ENCODE measurements at places on chromosomes 13 and 19.

DNA sequence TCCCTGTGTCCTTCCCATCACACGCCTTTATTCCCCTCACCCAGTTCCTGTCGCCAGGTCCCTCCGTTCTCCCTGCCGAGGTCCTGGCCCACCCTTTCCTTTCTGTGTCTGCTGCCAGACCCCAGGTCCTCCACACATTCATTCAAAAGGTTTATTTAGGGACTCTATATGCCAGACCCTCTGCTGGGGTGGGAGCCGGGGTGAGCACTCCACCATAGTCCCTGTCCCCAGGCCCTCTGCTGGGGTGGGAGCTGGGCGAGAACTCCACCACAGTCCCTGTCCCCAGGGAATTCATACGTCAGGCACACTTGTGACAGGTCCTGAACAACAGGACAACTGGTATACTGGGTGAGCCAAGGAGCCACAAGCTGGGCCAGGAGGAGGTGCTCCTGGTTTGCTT is 34.4 kb upstream of the TUBGCP3 start:
- no peak for DNase-seq

DNA sequence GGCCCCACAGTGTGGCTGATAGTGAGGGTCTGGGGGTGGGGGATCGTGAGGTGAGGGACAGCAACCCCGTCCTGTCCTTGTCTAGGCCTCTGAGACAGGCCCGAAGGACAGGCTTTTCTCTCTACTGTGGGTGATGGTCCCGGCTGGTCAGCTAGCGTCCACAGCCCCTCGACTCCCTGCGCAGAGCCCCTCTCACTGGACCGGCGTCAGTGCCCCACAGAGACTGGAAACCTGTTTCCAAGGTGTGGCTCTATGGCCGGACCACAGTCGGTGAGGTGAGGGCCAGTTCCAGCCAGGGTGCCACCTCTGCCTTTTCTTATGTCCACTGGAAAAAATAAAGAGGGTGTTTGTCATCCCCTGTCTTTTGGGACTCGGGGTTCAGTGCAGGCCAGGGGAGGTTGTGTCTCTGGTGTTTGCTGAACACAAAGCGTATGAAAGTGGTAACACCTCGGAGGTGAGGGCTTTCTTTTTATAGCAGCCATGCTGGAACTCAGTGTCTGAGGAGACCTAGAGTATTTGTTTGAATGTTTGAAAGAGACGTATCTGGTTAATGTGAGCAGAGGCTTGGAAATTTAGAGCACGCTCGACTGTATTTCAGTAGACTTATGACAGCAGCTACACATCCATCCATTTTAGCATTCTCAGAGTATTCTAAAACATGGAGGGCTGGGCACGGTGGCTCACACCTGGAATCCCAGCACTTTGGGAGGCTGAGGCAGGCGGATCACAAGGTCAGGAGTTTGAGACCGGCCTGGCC is 22.8 kb downstream of the ATP11A start:
- DNase-seq, result no peak

DNA sequence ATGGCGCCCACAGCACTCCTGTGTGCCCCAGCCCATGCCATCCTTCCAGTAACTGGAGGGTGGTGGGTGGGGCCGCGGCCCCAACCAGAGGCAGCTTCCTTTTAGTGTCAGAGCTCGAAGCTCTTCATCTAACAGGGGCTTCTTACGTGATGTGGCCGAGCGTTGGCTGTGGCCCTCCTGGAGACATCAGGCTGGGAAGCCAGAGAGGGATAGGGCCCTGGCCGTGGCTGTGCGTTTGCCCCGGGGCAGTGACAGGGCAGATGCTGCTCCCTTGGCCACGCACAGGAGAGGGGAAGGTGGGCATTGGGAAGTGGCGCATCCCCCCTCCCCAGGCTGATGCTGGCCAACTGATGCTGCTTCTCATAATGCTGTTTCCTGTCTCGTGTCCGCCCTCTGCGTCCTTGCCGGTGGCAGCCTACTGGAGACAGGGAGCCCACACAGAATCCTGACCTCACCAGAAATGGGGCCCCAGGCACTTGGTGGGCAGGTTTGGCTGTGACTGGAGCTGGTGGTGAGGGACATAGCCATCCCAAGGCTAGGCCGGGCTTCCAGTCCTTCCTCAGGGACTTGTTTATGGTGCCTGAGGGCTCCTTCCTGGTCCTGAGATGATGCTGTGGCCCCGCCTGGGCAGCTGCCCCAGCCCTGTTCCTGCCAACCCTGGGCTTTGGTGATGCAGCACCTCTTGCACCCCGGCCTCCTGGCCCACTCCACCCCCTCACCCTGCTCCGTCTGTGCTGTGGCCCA is 34.3 kb downstream of the ATP4B start:
- DNase-seq, result no peak

GRCh38 chr19:9132422-9132821 is 5.7 kb upstream of the OR7G3 start:
- DNase-seq, result no peak

DNA sequence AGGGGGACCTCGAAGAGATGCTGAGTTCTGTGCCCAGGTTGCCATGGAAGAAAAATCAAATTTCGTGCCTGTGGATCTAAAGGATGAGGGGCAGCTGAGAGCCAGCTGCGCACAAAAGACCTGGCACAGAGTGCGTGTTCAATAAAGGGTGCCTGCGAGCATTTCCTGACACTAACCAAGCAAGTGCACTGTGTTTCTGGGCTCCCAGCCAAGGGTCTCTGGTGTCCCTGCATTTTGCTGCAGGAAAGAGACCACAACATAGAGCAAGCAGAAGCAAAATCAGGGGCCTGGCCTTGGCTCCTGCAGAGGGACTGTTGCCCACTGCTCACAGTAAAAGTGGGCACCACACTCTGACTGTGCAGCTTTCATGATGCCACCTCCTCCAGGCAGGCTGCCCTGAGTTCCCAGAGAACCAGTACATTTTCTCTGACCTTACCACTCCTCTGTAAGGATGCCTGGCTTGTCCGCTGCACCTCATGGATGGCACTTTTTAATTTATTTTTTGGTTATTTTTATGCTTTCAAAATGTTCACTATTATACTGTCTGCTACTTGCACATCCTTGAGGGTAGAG is 70.8 kb upstream of the GPR12 start:
- DNase-seq, result peak; percentile 65

GRCh38 chr13:26062853-26063444 is 11.1 kb upstream of the SHISA2 start:
- DNase-seq, result no peak

DNA sequence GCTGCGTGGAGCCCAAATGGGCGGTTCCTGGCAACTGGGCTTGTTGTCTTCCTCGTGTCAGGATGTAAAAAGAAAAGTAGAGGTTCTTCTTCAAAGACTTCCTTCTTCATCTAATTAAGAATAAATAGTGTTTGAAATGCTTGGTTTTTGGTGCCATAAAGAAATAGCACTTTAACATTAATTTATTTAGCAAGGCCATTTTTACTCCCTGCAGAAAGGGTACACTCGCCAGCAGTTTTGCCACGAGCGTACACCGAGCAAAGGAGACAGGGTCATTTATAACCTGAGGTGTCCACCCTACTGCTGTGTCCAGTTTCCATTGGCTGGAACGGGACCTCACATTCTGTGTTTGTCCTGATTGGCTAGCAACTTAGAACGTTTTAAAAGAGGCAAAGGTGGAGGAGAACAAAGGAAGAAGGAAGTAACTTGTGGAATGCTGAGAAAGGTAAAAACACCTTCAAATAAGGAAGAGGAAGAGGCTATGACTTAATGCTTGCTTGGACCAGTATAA is 21.8 kb upstream of the OR10H1 start:
- DNase-seq, result no peak

DNA sequence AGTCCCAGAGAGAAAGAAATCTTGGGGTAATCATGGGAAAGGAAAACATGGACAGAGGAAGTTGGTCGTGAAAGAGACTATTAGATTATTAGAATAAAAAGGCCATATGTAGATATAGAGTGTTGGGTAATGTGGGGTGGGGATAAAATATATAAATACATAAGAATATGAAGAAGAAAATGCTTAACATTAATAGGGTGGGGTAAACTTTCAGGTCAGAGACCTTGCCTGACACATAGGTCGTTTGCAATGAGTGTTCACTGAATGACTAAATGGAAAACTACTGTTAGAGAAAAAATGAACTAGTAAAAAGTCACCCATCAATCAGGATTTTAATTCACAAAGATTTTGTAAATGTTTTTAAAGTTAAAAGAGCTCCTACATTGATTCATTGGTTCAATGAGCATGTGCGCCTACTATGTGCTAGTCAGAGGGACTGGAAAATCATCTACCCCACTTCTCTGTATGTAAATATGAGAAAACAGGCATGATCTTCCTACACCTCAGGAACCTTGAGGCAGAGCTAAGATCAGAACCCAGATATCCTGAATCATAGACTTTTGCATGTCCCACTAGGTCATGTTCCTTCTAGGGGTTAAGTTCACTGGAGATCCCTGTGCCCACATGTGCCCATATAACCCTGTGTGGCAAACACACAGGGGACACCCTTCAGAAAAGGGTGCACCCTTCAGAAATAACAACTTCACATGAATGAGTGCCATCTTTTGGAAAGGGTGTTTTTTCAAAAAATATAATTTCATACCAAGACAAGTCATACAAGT is 24.6 kb upstream of the KLF12 start:
- no peak for DNase-seq

DNA sequence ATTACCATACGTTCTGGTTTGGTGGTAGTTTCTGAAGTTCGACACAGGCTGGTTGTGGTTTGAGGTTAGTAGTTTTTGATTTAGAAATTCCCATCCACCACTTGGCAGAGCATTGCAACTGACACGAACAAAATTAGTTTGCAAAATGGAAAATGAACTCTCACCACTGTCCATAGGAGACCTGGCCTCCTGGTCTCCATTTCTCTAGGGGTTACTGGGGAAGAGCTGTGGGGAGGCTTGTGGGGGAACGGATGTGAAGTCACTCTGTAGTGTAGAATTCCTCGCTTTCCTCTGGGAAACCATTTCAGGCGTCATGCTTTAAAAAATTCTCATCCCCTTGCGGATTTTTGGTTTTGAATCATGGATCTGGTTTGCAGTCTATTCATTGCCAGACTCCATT is 321.5 kb upstream of the MAB21L1 start:
- no peak for DNase-seq

DNA sequence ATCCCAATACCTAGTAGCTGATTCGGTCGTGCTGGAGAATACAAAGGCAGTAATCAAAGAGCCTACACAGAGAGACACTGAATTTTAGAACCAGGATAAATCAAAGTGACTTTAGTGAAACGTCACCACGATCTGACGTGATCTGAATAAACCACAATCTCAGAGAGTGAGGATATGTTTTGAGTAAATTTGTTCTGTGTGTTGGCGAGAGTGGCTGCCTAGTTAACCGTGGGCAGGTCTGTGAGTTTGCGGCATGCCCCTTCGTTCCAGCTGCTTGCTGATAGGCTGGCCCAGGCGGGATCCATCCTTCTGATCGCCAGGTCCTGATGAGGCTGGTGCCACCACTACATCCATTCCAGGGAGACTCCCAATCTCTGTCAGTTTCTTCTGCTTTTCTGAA is 40.4 kb downstream of the LRCH1 start:
- DNase-seq, result no peak

- no peak for DNase-seq
Observed at GRCh38 chr13:53180684-53181083, 152.1 kb downstream of the OLFM4 start.

DNA sequence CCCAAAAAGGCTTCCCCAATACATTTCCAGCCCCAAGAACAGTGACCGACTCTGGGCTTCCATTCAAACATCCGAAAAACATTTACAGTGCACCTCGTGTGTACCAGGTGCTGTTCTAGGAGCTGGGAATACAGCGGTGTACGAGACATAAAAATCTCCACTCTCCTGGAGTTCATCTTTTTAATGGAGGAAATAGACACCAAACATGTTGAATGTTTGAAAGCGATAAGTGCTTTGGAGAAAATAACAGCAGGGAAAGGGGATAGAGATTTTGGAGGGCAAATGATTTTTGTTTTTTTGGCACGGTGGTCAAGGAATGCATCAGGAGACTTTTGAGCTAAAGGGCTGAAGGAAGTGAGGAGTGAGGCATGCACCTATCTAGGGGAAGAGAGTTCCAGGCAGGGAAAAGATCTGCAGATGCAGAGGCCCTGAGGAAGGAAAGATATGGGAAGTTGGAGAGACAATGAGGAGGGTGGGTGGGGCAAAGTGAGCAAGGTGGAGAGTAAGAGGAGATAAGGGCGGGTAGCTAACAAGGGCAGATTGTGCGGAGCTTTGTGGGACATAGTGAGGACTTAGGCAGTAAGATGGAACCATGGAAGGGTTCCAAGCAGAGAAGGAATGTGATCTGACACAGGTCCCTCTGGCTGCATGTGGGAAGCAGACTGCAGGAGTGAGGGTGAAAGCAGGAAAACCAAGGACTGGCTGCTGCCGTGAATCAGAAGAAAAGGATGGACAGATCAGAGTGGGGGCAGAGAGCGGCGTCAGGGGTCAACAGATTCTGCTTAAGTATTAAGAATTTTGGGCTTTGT is 703 bp upstream of the FBL start:
- no peak for DNase-seq

DNA sequence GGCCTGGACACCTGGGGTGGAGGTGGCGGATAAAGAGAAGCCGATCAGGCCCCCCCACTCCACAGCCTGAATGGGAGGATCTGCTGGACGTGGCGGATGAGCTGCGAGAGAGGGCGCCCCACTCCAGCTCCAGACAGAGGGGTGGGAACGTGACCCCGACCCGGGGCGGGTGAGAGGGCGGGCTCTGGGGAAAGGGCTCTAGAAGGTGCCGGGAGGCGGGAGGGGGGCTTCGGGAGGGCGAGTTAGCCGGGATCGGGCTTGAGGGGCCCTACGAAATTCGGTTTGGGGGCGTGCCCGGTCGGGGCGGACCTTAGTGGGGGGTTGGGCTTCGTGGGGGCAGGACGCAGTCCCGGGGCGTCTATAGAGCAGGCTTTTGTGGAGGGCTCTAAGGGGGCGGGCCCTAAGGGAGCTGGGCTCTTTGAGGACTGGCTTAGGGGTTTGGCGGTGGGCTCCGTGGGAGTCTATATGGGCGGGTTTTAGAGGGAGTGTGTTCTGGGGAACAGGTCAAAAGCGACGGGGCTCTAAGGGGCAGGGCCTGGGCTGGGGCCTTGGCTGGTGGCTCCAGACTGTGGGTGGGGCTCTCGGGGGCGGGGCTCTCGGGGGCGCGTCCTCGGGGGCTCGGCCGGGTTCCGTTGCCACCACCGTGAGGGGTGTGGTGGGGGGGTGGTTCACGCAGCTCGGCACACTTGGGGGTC is 4.1 kb upstream of the NANOS3 start:
- DNase-seq, result no peak

GRCh38 chr13:47433461-47434005 is 536.7 kb upstream of the HTR2A start:
- DNase-seq, result no peak

DNA sequence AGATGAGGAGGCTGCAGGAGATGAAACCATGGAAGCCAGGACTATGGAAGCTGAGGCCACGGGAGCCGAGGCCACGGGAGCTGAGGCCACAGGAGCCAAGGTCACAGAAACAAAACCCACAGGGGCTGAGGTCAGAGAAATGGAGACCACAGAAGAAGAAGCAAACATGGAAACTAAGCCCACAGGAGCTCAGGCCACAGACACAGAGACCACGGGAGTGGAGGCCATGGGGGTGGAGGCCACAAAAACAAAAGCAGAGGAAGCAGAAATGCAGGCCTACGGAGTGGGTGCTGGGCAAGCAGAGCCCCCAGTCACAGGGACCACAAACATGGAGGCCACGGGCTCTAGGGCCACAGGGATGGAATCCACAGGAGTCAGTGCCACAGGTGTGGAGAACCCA is 12.5 kb upstream of the EBI3 start:
- DNase-seq, result no peak

Measured in osteocyte (in vitro differentiated cells).